D341Med (cell line): ENCODE measurements at places on chromosomes 12 and 14.
A peak's percentile ranks its signal among the peaks of the same experiment; 100 is the strongest.

DNA sequence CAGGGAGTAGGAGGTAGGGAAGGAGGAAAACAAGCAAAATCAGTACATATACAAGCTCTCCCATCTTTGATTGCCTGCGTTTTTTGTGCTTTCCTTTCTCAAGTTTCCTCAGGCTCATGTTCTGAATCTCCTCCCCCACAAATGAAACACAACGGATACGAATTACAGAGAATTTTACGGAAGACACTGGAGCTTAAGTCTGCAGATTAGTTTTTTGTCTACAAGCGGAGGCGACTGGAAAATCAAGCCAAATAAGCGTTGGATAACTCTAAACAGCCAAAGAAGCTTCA, 612 bp downstream of the WBP11 start:
- DNase-seq, result no peak

DNA sequence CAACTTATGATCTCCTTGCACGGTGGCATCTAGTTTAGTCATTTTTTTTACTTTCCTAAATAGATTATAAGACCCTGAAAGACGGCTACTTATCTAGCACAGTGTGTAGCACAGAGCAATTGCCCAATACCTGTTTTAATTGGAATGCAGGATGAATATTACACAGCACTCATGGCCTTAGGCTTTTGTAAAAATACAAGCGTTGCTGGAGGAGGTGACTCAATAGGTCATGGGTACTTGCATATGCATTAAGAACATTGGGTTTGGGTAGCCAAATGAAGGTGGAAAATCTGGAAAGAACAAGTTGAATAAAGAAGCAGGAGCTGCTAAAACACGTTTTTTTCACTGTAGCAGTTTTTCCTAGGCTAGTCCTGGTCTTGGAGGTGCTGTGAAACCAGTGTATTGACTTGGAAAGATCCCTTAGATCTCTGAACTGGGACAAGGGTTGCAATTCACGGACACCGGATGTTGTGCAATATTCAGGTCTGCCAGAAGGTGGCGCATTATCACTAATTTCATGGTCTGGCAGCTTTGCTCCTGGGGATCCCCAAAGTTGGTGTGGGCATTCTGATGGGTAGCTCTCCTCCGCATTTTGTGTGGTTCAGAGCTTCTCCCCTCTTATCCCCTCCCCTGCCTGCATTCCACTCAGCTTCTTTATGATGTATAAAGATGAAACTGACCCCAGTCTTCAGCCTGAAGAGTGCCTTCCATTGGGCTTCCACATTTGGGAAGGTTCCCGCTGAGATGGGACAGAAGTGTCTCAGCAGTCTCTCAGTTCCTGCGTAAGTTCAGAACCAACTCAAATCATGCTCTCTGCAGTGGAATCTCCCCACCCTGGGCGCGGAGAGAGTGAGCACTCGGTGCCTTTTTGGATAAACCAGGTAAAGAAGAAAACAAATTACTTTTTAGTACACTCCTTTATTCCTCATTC, 278.3 kb downstream of the NRXN3 start:
- DNase-seq, result peak; percentile 80

DNA sequence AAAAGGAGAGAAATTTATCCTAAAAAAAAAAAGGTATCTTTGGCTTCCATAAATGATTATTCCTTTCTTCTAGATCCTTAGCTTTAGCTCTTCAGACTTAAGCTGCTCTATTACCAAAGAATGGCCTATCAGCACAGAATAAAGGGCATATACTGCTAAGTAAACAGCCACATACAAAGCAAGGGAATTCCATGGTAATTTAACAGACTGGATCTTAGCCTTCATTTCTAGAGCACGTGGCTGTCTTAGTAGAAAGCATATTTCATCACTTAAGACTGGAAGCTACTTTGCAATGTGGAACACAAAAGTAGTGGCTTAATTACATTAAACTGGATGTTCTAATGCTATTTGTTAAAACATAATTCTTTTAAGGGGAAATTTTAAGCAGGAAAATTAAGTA, 23.1 kb downstream of the TMED10 start:
- DNase-seq, result no peak

DNA sequence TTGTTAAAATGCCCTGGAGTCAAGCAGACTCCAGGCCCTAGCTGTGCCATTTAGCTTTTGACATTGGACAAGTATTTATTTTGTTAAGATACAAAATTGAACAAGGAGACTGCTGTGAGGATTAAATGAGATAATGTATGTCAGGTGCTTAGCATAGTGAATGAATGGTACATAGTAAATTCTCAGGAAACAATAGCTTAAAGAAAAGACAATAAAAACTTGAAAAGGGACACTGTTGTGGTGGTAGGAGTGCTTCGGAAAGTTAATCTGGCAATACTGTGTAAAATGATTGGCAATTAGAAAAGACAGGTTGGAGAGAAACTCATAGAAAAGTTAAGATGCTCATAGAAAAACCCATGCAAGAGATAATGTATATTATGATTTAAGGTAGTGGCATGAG, 19.7 kb downstream of the PALS1 start:
- DNase-seq, result no peak

DNA sequence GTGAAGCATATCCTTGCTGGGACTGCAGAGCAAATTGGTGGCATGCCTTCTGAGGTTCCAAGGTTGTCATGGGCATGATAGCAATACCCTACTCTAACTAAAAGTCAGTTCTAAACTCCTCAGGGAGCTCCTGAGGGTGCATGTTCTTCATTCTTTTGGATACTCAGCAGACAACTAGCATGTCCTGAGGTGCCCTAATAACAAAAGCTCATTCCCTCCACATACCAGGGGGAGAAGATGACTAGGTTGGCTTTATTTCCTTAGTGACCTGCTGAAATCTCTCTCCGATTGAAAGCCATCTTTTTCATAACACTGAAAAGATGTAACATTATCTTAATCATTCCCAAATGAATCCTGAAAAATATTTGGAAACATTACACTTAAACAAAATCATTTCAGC, 188.7 kb upstream of the IGF1 start:
- no peak for DNase-seq
